ENCODE measurements at places on chromosomes 3 and 15.

GRCh38 chr3:194876403-194877095 lies 190.9 kb downstream of the FAM43A start:
- DNase-seq: no peak

DNA sequence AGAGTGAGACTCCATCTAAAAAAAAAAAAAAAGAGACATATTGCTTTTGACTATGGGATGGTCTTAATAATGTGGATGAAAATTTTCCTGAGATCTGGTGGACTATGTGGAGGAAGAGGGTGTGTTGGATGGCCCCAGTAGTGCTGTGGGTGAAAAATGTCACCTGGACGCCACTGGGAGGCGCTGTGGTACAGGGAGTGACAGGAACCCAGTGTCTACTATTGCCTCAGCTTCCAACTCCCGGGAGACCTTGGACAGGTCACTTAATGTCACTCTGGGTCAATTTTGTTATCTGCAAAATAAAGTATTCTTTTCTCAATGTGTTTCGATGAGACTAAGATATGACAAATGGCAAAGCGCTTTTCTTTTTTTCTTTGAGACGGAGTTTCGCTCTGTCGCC lies 27.7 kb upstream of the DCP1A start:
- no peak for DNase-seq

DNA sequence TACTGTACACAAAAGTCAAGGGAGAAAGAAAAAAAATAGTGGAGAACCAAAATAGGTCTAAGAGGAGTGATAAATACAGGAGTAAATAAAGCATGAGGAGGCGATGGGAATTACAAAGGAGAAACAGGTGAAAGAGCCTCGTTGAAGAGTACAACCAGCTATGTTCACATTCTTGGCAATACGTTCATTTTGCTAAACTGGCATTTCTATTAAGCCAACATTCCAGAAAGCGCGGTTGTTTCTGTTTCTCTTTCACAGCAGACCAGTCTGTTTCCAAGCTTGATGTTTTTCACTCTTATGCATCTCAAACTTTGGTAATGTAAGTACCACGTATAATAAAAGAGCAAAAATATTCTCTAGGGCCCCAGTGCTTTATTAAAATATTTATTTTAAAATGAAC lies 74.5 kb downstream of the NSUN3 start:
- DNase-seq: no peak

DNA sequence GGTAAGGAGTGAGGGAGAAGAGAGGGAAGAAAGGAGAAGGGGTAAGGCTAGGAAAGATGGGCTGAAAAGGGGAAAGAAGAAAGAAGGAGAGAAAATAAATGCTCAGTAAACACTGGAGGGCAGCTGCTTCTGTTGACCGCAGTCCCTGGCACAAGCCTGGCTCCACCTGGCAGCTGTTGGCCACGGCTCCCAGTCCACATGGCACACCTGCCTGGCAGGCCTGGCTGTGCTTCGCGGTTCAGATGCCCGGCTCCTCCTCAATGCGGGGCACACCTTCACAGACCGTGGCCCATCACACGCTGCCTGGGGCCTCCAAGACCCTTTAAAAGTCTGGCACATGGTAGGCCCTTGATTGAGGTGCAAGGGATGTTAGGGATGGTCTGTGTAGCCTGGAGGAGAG lies 516.8 kb upstream of the PROK2 start:
- no peak for DNase-seq

DNA sequence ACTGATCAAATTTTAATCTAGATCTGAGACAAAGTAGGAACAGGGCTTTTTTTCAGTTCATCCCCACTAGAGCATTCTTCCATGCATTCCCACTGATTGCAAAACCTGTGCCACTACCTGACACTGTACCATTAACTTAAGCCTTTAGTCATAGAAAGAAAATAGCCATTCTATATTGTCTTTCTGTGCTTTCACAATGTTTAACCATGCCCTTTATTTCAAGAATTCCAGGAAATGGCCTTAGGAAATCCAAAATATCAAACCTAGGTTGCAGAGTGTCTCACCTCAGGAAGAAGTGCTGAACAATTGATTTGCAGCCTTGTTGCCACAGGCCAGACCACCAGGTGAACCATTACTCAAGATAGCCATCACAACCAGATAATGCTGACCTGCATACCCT lies 56.2 kb upstream of the TGFBR2 start:
- DNase-seq: no peak

GRCh38 chr3:131895766-131896165 lies 139.0 kb downstream of the CPNE4 start:
- no peak for DNase-seq

GRCh38 chr3:63707731-63708130 lies 55.3 kb downstream of the SNTN start:
- no peak for DNase-seq

GRCh38 chr15:23648920-23649515 lies 1.4 kb upstream of the MAGEL2 start:
- no peak for DNase-seq

- no peak for DNase-seq
Observed at GRCh38 chr15:57604507-57604906, 12.8 kb downstream of the MYZAP start.

GRCh38 chr15:72227720-72228119 lies 3.3 kb downstream of the PKM start:
- no peak for DNase-seq

- DNase-seq: no peak
Observed at GRCh38 chr15:36160351-36160750, 419.1 kb upstream of the CDIN1 start.

GRCh38 chr3:78613421-78613879 lies 1154.3 kb downstream of the ROBO1 start:
- DNase-seq: no peak

DNA sequence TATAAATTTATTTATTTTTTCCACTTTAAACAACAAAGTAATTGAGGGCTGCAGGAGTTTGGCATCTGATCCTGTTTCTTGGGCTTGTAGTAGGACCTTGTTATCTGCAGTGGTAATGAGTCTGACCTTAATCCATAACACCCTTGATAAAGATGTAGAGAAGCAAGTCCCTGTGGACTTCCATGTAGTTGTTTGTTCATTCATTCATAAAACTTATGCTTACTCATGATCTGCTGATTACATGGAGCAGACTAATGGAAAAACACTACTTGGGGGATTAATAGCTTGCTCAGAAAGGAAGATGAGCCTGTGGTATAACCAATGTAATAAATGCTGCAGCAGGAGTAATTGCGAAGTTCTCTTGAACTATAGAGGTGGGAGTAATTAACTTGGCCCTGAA lies 271.5 kb upstream of the TBL1XR1 start:
- no peak for DNase-seq

GRCh38 chr3:65808824-65809223 lies 229.9 kb downstream of the MAGI1 start:
- no peak for DNase-seq

- DNase-seq: no peak
Observed at GRCh38 chr3:41115069-41115468, 84.2 kb upstream of the CTNNB1 start.
